Fibroblast of pulmonary artery (primary cell): ENCODE measurements at places on chromosomes 2 and 18.

DNA sequence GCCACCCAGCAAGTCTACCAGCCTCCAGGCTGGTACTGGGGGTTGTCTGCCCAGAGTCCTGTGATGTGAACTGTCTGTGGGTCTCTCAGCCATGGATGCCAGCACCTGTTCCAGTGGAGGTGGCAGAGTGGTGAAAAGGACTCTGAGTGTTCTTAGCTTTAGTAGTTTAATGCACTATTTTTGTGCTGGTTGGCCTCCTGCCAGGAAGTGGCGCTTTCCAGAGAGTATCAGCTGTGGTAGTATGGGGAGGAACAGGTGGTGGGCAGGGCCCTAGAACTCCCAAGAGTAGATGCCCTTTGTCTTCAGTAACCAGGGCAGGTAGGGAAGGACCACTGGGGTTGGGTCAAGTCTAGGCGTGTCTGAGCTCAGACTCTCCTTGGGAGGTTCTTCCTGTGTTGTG is 356.7 kb downstream of the STK39 start:
- DNase-seq: no peak

DNA sequence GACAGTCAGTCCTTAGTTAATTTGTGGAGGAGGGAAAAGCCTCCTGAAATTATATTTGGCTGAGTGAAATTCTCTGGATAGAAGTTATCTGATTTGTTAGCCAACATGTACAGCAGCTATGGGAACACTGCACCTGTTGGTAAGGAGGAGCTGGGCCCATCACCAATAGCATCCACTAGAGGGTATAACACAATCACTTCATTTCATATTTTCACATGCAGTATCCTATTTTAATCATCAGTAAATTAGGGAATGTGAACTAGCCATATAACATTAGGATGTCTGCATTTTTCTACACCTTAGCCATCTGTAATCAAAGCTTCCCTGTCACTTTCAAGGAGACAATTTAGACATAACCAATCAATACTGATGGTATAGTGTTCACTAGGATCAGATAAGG is 818.4 kb upstream of the CDH2 start:
- DNase-seq: no peak

- no peak for DNase-seq
Observed at GRCh38 chr2:25814681-25815080, 63.6 kb downstream of the ASXL2 start.

- no peak for DNase-seq
Observed at GRCh38 chr18:57207124-57207916, 60.4 kb downstream of the BOD1L2 start.

- no peak for DNase-seq
Observed at GRCh38 chr2:220259662-220260061, 632.2 kb downstream of the SLC4A3 start.

DNA sequence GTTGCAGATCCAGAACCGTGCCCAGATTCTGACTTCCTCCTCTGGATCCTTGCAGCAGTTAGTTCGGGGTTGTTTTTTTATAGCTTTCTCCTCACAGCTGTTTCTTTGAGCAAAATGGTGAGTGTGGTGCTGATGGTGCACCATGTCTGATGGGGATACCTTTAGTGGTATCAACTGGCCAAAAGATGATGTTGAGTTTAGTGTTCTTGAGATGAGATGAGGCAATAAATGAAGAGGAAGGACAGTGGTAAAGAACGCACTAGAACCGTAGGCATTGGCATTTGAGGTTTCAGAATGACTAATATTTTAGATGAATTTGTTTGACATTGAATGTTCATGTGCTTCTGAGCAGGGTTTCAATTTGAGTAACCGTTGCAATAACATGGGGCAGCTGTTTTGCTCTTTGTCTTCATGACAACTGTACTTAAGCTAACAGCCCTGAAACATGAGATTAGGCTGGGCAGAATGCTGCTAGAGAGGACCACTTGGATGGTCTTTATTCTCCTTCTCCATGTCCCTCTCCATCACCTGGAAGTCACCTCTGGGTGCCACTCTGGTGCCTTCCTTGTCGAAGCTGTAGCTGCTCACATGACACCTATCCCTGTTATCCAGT is 3.9 kb downstream of the CTLA4 start:
- no peak for DNase-seq

DNA sequence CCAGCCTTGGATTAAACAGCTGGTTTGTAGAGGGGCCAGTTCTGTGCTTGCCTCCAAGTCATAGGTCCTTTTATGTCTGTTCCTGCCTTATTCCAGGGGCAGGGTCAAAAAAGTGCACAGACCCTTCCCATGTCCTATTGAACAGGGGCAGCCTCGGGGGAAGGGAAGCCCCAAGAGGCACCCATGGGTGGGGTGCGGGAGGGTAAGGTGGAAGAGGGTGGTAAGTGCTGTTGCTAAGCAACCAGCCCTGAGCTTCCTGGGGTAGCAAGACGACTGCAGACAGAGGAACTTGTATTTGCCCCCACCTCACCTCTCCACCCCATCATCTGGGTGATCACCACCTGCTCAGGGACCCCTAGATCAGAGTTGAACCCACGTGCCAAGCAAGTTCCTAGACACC is 7.7 kb downstream of the DNMT3A start:
- DNase-seq: no peak

DNA sequence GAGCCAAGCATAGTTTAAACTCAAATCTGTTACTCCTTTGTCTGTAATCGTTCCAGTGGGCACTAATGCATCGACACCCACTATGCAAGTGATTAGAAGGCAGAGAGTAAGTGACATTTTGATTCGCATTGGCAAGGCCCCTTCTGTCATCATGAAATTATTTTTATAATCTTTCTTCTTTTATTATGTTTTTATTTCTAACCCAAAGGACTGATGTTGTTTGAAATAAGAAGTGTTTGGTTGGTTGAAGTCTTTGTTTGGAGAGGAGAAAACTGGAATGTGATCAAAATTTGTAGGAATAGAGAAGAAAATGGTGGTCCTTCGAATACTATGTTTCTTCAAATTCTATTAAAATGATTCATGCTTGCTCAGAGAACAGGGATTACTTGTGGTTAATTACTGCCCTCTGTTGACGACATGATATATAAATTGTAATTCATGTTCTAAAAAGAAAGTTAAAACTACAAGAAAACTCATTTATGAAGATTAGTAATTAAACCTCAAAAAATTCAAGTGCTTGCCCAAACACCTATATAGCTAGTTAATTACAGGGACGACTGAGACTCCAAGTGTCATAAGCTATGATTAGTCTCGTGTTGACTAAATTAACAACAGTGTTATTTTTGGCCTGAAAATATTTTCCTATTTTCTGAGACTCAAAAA is 26.4 kb upstream of the TFPI start:
- peak; percentile 90 for DNase-seq

DNA sequence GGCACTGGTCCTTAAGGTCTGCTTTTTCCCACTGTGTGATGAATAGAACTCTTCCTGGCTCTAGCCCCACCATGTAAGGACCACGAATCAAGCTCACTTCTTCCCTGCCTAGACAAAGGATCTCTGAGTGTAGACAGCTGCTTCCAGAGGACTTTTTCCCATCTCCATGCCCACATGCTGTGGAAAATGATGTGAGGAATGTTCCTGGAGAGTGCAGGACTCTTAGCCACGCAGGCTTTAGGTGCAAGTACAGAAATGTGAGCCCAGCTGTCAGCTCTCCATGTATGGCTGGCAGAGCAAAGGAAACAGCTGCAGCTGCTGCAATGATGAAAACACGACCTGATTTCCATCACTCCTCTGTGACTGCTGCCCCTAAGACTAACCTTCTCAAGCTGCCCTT is 35.5 kb downstream of the NXPH2 start:
- no peak for DNase-seq

GRCh38 chr2:39659765-39660611 is 5.7 kb upstream of the TMEM178A start:
- DNase-seq: no peak

DNA sequence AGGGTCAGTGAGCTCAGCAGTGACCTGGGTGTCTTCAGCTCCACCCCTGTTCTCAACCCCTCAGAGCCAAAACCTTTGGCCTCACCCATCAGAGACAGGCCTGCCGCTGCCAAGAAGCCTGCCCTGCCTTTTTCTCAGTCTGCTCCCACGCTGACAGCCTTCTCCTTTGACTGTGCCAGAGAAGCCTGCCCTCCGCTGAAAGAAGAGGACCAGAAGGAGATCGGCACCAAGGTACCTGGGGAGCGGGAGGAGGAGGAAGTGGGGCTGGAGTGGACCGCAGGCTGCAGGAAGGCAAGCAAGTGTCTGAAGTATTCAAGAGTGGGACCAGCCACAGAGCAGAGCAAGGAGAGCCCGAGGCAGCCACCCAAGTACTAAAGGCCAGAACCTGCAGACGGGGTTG is 33.2 kb downstream of the TOGARAM2 start:
- no peak for DNase-seq

DNA sequence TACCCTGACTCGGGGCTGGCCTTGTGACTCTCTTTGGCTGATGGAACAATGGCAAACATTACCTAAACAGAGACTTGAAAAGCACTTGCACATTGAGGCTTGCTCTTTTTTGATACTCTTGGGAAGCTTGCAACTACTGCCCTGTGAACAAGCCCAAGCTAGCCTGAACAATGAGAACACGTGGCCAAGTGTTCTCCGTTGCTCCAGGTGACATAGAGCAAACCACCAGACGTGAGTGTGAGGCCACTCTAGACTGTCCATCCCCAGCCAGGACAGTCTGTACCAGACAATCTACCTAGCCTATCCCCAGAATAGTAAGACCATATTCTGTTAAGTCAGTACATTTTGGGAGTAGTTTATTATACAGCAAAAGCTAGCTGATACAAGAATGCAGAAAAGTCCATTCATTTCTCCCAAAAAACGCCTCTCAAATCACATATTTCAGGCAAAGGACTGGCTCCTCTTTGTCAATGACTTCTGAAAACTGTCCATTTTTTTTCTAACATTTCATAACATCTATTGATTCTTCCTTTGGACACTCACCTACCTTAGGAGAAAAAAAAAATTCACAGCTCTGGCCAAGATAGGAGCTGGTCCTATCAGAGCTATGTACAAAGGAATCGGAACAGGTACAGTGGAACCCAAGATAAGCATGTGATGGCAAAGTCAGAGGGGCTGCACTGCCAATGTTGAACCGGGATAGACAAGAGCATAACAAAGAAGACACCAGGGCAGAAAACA is 142.1 kb upstream of the PKDCC start:
- no peak for DNase-seq

DNA sequence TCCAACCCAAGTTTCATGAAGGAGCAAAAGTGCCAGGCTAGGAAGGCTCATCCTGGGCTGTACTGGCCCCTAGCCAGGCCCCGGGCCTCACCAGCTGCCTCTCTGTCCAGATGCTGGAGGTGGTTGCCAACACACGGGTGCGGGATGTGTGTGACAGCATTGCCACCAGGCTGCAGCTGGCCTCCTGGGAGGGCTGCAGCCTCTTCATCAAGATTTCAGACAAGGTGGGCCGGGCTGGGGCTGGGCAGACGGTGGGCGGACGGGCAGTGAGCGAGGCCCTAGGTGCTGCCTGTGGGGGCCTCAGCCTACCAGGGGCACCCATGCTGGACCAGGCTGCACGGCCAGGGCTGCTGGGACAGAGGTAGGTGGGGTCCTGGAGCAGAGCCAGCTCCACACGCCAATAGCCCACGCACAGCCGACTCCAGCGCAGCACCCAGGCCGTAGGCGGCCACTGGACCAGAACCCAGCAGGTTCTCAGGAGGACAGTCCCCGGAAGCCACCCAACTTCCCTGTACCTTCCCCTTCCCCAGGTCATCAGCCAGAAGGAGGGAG is 11.8 kb upstream of the GPR17 start:
- DNase-seq: no peak

DNA sequence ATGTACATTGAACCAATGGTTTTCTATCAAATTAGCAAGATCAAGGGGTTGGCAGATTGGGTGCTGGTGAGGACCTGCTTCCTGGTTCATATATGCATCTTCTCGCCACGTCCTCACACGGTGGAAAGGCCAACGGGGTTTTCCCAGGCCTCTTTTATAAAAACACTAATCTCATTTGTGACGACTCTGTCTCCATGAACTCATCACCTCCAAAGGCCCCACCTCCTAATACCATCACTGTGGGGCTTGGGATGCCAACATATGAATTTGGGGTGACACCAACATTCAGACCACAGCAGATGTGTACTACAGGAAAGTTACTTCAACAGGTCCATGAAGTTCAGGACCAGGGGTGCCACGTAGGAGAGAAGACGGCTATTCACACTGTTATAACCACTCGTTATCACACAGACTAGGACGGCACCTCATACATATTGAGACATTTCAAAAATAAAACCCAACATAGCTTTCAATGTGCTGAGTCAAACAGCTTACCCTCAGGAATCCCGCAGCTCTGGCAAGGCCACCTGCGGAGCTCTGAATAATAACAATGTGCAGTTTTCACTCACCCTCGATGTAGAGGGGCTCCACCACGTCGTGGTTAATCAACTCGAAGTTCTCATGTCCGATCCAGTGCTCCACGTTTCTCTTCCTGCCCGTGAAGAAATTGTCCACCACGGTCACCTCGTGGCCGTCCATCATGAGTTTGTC is 49.3 kb downstream of the UXS1 start:
- DNase-seq: no peak

DNA sequence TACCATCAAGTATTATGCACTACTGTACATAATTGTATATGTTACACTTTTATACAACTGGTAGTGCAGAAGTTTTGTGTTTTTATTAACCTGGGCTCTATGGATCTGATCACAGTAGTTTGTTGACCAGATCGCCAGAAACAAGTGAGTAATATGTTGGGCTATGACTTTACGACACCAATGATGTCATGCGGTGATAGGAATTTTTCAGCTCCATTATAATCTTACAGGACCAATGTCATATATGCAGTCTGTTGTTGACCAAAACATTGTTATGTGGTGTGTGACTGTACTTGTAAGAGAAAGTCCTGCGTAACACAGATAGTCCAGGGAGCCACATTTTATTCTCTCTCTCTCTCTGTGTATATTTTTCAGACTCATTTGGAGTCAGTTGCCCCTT is 4.5 kb upstream of the ACOXL start:
- DNase-seq: no peak

GRCh38 chr2:45743531-45744396 is 92.3 kb downstream of the PRKCE start:
- peak; percentile 72 for DNase-seq

DNA sequence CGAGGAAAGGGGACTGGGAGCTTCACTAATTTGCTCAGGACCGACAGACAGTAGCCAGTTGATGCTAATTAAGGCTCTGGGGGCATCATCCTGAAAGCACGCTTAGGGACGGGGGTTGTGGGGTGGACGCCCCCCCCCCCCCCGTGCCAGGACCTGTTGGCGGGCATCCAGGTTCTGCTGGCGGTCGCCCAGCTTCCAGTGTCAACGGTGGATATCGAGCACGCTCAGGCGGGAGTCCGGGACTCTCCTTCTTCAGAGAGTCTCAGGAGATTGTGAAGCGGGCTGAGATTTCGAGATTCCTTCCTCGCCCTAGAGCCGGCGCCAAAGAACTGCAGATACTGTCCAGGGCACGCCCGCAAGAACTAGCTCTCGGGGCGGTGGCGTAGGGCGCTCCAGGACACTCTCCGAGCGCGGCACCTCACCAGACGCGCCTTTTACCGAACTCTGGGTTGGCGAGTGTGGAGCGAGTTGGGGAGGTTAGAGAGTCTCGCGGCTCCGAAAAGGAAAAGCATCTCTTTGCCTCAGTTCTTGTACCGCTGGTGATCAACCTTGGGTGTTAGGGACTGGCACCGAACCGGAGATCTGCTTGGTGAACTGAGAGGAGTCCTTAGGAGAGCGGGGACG is 5.6 kb downstream of the RAX start:
- no peak for DNase-seq

- no peak for DNase-seq
Observed at GRCh38 chr2:46493971-46494250, 14.5 kb downstream of the TMEM247 start.
